ENCODE measurements at places on chromosomes 4 and X.

- DNase-seq = no peak
Measured at GRCh38 chr4:112416464-112416863, 99.5 kb downstream of the NEUROG2 start.

DNA sequence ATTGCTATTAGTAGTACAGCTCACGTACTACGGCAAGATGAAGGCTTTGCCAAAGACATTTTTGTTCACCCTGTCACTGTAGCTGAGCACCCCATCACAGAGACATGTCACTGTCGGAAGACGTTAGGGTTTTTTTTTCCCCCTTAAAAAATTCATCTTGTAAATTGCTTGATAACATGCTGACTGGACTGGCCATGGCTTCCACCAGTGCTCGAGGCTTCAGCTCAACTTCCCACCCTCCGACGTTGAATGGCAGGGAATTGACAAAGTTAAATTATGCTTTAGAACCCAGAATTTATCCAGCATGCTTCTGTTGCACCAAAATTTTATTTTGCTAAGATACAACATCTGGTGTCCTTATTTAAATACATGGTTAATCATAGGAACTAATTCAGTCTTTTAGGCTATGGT is 707 bp upstream of the OTUD4 start:
- DNase-seq = no peak

DNA sequence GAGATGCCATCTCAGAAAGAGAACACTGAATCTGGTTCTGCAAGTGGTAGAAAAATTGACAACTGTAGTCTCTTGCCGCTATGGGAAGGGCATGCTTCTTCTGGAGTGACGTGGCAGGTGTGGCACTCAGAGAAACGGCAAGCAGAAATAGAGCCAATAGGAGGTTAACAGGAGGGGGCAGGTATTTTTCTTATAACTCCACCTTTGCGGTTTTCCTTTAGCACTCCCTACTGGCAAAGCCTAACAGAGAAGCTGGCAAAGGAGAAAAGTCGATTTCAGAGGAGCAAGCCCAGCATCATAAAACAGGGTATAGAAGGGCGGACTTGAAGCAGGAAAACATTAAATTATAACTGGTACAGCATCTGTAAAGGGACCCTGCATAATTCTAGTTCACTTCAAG is 1382.2 kb downstream of the PCDH18 start:
- no peak for DNase-seq

DNA sequence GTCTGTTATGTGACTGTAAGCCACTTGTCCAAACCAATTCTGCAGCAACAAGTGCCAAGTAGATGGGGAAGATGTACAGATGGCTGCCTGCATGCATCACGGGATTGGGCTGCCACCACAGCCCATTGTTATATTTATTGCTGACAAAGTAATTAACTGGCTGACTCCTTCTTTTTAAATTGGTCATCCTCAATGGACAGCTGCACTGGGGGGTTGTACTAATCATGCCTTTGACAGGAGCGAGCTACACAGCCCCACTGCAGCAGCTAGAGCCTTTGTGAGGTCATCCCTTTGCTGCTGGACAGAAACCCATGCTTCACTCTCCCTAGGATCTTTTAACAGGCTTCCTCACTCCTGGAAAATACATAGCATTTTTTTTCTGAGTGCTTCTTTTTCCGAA is 146.7 kb upstream of the CXXC4 start:
- DNase-seq = no peak

- DNase-seq = no peak
Measured at GRCh38 chrX:138638996-138639395, 72.5 kb downstream of the FGF13 start.

DNA sequence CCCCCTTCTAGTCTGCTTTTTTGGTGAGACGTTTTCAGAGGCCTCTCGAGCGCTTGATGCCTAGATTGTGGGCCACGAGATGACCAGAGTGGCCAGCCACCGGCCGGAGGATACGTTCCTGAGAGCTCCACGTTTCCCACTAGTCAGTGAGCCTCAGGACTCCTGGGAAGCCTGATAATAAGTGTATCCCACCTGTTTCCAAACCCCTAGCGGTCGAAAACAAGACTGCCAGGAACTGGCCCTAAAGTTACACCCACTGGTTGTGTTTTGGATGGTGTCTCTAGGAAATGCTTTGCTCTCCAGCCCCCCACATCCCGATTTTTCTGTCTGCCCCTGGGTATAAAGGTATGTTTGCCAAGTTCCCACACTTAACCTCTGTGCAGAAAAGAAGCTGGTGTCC is 4.6 kb upstream of the RS1 start:
- peak; percentile 5 for DNase-seq

GRCh38 chr4:184955636-184956035 is 62.7 kb upstream of the HELT start:
- DNase-seq = no peak

DNA sequence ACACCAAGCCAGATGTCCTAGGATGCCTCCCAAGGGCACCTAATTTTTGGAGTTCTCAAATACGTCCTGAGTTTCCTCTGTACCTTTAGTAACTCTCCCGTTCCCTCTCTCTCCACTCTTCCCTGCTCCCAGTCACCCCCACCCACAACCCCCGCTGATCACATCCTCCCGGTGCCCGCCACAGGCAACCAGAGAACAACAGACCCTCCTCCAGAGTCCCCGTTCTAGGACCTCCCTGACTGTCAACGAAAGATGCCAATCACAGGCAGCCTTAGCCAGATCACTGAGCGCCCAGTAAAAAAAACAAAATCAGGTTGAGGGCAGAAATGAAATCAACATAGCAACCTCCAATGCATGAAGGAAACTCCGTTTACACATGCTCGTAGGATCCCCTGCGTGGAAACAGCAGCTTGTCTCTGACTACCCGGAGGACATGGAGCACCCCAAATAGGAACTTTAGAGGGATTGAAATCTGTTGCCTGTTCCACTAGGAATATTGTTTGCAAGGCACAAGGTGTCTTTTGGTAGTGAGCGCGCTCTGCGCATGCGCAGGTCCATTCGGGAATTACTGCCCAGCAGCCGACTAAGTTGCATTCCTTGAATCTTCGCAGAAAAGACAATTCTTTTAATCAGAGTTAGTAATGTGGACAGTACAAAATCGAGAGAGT is at the start of gene GABRB1:
Gene GABRB1 (plus strand): TSS at position 557 of the 668 bp plus-strand sequence.
- DNase-seq = peak; percentile 61

DNA sequence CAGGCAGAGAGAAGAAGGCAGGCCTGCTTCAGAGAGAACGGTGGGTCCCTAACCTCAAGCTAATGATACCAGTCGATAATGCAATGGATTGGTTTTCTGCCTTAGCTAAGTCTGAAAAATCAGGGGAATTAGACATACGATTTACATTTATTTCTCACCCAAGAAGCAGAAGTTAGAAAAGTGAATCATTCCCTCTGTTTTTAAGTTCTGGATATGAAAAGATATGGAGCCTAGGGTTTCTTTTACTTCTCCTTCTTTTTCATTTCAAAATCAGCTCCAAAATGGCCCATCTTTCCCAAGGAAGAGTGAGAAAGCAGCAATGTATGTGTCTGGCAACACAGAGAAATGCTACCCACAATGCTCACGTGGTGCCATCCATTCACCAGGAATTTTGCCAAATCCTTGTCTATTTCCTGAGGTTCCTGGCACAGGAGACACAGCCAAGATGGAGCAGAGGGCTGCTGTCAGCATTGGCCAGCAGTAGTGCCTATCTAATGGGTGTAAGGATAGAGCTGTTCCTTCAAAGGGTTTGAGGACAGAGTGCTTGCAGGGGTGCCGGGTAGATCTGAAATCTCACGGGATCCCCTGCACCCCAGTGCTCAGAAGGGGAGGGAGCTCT is 231.5 kb downstream of the MAML3 start:
- DNase-seq = peak; percentile 50

GRCh38 chr4:170229006-170229405 is 139.2 kb upstream of the AADAT start:
- no peak for DNase-seq

- DNase-seq = peak; percentile 97
Measured at GRCh38 chrX:74343343-74344279, 39.6 kb downstream of the ZCCHC13 start.

DNA sequence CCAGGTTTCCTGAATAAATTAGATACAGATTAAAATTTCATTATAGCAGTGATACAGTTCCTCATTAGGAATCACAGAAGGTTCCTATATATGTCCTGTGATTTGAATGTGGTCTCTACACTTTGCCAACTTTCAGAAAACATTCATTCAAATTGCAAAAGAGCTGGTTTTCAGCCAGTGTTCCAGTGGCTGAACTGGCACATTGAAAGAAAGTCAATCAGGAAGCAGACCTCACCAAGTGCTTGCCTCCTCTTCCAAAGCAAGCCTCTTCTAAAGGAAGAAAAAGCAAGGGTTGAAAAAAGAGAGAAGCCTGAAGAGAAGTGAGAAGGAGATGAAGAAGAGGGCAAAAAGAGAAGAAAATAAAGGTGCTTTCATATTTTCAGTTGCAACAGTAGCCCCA is 12.7 kb downstream of the KLHL34 start:
- DNase-seq = no peak

- no peak for DNase-seq
Measured at GRCh38 chr4:183097231-183098018, 1.6 kb upstream of the WWC2 start.

DNA sequence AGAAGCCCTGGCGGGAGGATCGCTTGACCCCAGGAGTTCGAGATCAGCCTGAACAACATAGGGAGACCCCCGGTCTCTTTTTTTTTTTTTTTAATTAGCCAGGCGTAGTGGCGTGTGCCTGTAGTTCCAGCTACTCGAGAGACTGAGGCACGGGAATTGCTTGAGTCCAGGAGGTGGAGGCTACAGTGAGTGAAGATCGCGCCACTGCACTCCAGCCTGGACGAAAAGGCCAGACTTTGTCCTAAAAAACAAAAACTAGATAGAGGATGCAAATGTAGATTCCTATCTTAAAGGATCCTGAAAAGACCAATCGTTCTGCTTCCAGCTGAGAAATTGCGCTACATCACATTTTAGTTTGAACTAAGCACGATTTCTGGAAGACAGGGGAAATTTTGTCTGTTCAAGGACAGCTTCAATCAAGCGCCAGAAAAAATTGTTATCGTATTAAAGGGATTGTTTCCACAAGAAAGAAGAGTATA is 627 bp upstream of the HSD17B11 start:
- DNase-seq = no peak
